ENCODE measurements at places on chromosomes 6 and 20.

GRCh38 chr6:54074578-54075195, 36.6 kb upstream of the MLIP start:
- DNase-seq: no peak

DNA sequence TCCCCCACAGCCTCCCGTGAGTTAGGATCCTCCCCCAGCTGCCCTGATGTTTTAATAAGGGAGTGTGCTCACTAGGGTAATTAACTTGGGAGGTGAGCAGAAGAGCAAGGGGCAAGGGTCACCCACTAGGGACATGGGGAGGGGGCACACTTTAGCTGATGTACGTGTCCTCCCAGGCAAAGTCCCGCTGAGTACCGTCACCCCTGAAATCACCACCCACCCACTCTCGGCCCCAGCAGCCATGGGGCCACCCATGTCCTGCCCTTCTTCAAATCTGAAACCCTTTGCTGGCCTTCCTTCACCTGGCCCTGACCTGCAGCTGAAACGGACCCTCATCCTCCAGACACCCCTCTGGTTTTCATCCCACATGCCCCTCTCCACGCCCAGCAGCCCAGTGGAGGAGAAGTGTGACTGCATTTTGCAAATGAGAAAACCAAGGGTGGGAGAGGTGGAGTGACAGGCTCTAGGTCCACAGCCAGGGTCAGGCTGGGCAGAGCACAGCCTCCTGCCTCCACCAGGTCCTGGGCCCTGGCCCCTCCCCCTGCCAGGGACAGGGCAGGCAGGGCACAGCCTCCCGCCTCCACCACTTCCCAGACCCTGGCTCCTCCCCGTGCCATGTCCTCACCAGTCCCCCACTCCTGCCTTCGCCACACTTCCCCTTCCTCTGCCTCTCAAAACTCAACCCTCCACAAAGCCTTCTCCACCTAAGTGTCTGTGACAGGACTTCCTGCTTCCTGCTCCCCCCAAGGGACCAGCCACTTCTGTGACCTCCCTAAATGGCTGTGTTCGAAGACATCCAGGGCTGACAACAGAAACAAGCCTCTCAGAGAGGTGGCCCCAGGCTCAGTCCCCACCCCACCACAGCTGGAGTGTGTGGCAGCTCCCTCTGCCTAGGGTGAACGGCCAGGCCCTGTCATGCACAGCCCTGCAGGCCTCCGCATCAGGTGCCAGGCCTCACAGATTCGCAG, 15.1 kb downstream of the ACSS1 start:
- DNase-seq: no peak

- DNase-seq: no peak
These were observed 36.2 kb upstream of the MRPS18A start for GRCh38 chr6:43723737-43724295.

GRCh38 chr20:34883087-34883688, 6.8 kb downstream of the ACSS2 start:
- DNase-seq: no peak

DNA sequence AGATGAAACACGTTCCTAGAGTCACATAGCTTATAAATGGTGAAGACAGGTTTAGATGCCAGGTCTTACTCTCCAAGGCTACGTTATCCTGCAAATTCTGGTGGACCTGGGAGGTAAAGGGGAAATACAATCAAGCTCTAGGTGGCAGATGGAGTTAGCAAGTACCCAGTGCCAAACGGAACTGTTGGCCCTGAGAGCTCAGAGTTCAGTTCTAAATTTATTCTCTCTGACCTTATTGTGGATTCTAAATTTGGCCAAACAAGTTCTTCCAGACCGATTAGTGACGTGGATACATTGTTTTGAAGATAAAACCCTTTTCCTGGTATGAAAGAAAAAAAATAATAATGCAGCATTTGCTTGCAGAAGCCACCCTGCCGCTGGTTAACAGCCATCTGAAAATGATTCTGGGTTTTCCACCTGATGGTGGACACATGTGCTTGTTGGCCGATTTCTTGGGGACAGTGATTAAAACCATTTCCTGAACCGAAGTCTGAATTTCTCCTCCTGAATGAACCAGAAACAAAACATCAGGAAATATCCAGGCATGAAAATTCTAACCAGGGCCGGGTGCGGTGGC, 32.5 kb downstream of the RIPOR3 start:
- DNase-seq: no peak

- DNase-seq: no peak
These were observed 31.2 kb downstream of the TNFRSF21 start for GRCh38 chr6:47278545-47278944.

DNA sequence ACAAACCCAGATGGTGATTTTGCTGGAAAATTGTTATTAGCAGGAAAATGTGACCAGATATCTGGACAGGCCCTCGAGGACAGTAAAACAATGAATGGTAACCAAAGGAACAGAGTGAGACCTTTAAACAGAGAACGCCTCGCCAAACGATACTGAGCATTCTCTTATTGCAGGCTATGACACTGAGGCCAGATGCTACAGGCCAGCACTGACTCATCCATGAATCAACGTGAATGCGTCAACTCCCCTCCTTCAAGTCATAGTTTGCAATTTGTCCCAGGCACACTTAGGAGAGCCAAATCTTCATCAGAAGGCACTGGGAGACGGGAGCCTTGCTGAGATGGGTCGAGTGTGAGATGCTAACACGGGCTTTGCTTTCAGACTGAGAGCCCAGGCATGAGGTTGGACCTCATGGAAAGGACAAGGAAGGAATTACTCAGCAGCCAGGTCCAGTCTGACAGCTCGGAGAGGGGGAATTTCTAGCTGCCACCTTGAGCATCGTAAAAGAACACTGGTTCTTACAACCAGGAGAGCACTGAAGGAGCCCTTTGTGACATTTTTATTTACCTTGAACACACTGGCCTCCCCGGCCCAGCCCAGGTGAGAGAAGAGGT, 60.7 kb downstream of the BMP7 start:
- DNase-seq: no peak

DNA sequence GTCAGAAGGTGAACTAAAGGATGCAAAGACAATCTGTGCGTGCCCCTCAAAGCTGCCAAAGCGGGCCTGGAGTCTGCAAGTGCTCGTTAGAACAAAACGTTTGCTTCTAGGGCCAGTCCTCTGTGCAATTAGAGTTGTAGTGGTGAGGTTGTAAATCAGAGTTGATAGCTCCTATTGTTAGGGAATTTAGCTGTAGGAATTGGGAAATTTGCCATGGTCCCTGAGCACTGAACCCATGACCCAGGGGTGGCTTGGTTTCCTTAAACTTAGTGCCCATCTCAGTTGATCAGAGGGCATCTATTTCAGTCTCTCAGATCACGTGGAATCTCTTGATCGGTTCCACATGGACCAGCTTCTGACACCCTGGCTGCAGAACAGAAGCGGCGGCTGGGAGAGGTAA, 18.8 kb upstream of the RPS6KA2 start:
- no peak for DNase-seq

DNA sequence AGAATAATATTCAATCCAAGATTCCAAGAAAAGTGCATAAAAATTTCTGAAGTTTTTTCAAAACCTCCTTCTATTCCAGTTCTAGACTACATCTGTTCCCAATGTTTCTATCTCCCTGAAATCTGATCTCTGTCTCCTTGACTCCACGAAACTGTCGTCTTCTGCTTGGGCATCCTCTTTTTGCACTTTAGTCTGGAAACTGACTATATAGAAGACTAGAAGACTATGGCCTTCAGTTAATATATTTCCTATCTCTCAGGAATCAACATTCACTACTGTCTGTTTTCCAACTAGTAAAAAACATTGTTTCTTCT, 745.4 kb upstream of the ADGRB3 start:
- no peak for DNase-seq

DNA sequence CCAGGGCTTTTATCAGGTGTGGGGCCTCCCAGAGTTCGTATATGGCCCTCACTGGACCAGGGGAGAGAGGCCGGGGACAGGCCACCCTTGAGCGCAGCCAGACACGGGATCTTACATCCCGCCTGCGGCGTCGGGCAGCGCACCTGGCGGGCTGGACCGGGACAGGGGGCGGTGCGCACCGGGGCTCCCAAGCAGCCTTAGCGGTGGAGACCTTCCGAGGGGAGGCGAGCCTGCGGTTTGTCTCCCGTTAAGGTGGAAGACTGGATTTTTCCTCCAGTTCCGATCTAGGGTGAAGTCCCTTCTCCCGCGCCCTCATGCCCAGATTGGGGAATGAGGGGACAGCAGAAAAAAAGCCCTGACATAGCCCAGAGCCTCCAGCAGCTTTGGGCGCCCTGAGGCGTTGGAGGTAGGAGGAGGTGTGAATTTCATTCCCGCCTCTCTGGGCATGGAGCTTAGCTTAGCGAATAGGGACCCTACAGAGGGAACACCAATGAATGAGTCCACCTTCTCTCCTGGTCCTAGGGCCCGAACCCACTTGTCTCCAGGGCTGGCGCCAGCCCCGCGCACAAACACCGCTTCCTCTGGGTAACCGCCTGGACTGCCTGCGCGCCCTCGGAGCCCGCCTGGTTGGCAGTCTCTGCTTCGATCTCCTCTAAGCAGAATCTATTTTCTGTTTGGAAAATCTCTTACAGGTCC, 6.7 kb upstream of the LAMP5 start:
- DNase-seq: no peak

DNA sequence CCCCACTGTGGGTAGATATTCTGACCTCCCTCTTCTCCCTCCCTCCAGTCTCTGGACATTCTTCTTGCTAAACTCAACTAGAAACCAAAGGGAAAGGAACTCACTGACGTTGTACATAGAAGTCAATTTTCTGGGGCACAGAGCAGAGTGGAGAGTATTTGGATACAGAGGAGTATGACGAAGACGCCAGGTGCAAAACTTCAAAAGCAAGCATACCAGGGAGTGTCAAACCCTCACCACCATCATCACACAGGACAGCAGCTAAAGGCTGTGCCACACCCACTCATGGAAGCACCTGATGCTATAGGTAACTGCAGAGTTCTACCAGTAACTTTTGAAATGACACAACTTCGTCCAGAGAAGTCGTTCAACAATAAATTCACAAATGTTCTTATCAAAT, 64.8 kb downstream of the FYN start:
- DNase-seq: no peak

DNA sequence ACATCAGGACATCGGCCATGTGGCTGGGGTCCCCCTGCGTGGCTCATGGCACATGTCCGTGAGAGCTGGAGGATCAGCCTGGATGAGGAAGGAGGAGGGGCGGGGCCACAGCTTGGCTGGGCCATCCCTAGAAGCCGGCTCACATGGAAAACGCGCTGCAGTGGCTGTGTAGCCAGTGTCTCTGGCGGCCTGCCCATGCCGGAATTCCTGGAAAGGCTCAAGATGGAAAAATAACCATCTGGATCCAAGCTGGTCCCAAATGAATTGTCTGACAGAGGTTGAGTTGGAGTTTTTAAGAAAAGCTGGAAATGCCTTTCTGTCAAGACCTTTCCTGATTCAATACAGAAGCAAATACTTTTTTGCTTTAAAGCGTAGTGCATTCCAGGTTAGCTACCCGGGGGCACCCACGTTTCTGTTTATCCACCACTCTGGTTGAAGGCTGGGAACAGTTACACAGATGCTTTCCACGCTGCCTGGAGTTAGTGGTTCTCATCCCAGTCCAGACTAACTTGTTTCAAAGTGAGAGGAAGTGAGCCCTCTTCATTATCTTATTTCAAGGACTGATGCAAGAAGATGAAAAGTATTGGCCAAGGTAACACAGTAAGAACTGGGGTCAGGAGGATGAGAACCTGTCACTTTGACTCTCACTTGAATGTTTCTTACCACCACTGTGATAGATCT, 99.0 kb downstream of the GMPR start:
- no peak for DNase-seq

GRCh38 chr6:169719117-169719516, 5.2 kb downstream of the PHF10 start:
- no peak for DNase-seq

GRCh38 chr20:45066372-45066771, 34.6 kb downstream of the KCNS1 start:
- DNase-seq: no peak

DNA sequence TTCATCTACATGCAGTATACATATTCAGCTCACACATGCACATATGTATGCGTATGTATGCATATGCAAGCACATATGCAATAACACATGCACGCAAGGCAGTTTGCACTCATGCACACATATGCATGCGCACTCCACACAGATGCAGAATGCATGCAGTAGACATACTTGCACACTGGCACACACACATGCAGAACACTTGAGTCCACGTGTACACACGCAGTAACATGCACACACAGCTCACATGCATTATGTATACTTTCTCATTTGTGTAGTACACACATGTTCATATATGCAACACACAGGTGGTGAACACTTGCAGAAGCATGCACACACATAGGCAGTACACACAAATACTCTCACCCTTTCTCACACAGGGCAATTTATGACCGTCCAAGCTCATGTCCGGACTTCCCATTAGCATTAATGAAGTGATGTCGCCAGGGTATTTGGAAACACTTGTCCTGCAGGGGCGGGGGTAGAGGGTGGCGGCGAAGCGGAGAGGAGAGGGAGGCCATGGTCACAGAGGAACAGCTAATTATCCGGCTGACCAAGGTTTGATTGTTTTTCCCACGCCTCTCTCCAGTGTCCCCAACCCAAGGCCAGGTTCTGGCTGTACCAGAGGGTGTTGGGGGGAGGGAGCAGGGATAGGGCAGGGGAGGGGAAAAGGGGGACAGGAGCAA, 91.3 kb downstream of the VEGFA start:
- no peak for DNase-seq

- DNase-seq: no peak
These were observed 26.1 kb downstream of the CEP57L1 start for GRCh38 chr6:109121411-109121810.

- DNase-seq: no peak
These were observed 8.7 kb upstream of the ATRN start for GRCh38 chr20:3461911-3462677.

- DNase-seq: no peak
These were observed 691 bp upstream of the ANGPT4 start for GRCh38 chr20:916825-917224.

Measured in neural crest cell (in vitro differentiated cells).